ENCODE measurements at places on chromosomes 3 and 15. TPM values are rescaled to one million over a fixed set of nuclear protein-coding genes. Genes with fewer than 3 reads are reported as not detected.

DNA sequence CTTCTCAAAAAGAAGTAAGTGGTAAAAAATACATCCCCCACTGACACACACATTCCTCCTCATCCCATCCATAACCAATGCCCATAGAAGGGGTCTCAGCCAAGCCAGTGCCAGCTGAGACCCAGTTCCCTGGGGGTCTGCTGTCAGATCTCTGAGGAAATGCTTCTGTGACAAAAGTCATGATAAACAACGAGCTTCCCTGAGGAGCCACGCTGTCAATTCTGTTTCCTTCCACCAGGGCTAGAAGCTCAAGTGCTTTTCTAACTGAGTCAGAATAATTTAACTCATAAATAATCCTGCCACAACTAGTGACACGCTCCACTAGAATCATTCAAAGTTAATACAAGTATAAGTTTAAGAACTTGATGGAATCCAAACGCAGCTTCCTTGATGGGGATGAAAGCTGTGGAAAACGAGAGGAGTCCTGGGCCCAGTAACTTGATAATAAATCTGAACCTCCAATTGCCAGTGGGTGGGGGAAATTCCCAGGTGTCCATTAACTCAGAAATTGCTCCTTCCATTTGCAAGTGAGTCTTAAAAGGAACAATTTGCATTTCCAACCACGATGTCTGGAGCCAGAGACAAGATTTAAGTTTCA lies 348.7 kb upstream of the LMCD1 start:
- DNase-seq, result no peak

DNA sequence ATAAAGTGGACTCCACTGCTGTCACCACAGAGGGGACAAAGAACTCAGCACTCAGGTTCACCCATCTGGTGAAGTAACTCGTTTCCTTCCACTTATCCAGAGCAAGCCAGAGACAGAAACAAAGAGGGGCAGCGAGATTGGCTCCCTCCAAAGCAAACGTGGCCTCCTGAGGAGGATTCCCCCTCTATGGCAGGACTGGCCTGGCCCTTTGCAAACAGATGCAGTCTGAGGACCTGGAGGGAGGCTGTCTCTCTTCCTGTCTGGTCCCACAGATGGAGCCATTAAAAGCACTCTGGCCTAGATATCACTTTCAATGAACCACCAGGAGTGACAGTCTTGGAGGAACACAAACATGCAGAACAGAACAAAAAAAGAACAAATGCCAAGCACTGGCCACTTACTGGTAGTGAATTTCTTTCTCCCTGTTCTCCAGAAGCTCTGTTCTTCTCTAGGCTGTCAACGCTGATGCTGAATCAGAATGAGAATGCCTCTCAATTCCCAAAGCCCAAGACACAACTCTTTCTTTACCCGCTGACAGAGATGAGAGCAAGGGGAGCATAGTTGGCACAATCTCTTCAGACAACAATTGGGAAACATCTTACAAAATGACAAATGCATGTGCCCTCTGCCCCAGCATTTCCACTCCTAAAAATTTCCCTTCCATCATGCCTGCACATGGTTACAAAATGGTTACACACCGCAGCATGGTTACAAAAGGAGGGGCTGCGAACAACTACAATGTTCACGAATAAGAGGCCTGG lies 14.3 kb downstream of the KLHL25 start:
- DNase-seq, result no peak

The PAK6 gene
- 2.5 TPM for total RNA-seq

The CFAP100 gene
- not detected for total RNA-seq

- DNase-seq, result no peak
Measured at GRCh38 chr3:44734646-44735168, 5.3 kb downstream of the ZNF501 start.

The PTPN23 gene
- 18.8 TPM for total RNA-seq

DNA sequence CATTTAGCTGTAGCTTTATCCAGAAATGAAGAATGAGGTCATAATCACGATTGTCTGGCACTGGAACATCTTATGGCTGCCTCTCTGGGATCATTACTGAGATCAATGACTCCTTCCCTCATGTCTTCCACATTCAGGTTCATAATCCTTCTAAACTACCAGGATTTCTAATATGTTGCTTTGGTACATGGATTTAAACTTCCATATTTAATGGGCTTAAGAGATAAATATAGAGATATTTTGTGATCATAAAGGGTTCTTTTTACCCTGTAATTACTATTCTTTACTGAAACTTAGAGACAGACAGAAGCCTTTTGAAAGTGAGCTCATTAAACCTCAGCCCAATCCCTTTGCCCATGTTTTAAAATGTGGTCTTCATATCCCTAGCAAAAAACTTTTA lies 575.4 kb upstream of the ALCAM start:
- DNase-seq, result no peak

GRCh38 chr3:12818273-12818672 lies 21.8 kb downstream of the CAND2 start:
- no peak for DNase-seq

GRCh38 chr15:101143321-101143720 lies 108.5 kb downstream of the CHSY1 start:
- DNase-seq, result no peak

DNA sequence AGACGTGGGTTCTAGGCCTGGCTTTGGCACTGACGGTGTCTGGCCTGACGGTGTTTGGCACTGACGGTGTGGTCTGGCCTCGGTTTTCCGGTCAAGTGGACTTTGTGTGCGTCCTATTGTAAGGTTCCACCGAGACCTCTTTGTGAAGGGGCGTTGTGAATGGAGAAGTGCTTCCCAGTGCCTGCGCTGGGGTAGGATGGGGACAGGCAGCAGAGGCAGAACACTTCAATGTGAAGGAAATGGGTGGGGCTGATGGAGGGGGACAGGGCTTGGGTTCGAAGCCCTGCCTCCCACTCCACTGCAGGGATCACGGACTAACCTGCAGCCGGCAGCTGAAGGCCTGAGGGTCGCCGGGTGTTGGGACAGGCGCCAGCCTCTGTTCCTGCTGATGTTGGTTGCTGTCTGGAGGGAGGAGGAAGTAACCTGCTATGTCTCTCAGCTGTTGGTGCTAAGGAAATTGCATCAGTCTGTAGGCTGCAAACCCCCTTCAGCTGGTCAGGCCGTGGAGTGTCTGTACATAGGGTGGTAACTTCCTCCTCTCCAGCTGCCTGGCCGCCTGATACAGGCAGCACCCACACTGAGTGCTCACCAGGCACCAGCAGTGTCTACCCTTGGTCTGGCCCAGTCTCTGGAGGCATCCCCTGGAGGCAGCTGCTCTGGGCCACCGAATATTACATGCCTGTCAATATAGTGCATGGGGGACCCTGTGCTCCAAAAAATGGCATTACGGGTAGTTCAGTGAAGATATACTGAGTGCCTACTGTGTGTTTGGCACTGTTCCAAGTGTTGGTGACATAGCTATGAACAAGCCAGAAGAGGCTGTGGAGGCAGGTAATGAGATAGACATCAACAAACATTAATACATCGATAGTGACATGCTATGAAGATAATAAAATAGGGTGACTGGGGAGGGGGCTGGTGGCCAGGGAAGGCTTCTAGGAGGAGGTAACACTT lies 1.1 kb downstream of the TM6SF1 start:
- DNase-seq, result peak; percentile 61

DNA sequence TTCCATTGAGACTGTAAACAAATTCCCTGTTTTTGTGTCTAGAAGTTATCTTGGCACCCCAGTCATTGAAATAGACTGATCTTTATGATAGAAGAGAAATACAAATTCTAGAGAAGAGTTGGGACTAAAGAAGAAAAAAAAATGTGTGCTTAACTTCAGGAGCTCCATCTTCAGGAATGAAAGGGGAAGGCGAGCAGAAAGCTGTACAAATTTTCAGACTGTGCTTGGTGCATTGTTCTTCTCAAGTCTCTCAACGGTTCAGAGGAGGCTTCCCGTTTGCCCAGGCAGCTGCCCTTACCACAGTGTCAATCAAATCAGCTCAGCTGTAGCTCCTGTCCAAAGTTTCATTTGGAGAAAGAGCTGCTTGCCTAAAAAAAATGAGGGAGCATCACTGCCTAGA lies 41.7 kb downstream of the OXSM start:
- DNase-seq, result peak; percentile 37

The C2CD4A gene
- total RNA-seq, result not detected

GRCh38 chr3:11230832-11231231 lies 41.4 kb upstream of the ATG7 start:
- DNase-seq, result no peak

The ASB14 gene
- total RNA-seq, result 3.4 TPM

- DNase-seq, result no peak
Measured at GRCh38 chr3:149384167-149384566, 6.7 kb upstream of the TM4SF1 start.

The GOLGA8S gene
- total RNA-seq, result 0.21 TPM

Data from tongue (tissue), 3 donors.